Left lung (tissue), 14 donors: ENCODE measurements at places on chromosomes 4 and X.

GRCh38 chr4:1992468-1993168, 16.2 kb downstream of the NELFA start:
- peaks cover 43% of the 10 kb centered on the region for H3K36me3 ChIP-seq
- no peak overlapping the region for H3K27ac ChIP-seq
- no peak overlapping the region for H3K4me3 ChIP-seq

- H3K27me3 ChIP-seq: no peaks in the 10 kb centered on the region
- H3K36me3 ChIP-seq: no peaks in the 10 kb centered on the region
- H3K4me3 ChIP-seq: no peak overlapping the region
Measured at GRCh38 chrX:17913801-17914200, 52.7 kb upstream of the RAI2 start.

DNA sequence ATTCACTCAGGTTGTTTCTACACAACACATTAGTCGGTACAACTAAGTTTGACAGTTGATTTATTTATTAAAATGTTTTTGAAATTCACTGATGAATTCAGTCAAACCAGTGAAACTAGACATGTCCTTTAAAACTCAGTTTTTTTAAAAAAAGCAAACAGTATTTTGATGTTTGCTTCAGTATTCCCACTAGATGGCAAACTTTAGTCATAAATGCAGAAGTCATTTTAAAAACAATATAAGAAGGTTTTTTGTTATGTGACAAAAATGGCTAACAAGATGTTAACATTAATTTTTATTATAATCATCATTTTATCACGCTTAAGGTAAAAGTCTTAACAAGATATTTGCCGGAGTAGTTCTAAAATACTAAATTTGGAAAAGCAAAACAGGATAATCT, 1337.8 kb upstream of the DIAPH2 start:
- no peaks in the 10 kb centered on the region for H3K4me1 ChIP-seq
- H3K4me3 ChIP-seq: no peak overlapping the region
- DNase-seq: no peak
- no peak overlapping the region for H3K27ac ChIP-seq

GRCh38 chr4:159698336-159698735, 595.5 kb downstream of the RAPGEF2 start:
- DNase-seq: no peak
- H3K4me1 ChIP-seq: no peaks in the 10 kb centered on the region
- H3K4me3 ChIP-seq: no peak overlapping the region

DNA sequence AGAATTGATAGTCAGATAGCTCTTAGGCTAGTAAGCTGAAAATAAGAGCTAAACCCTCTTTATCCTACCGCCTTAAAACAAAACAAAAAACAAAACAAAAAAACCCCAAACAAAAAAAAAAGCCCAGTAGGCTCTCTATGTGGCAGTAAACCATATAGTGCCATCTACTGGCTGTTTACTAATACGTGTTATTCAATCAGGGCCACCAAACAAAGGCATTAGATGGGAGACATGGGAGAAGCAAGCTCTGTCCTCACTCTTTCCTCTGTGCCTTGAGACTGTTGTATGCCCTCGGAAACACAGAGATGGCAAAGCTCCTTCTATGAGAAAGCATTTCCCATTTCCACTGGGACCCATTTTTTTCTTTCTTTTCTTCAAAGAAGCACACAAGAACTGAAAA, 148.8 kb upstream of the MID1 start:
- no peak overlapping the region for H3K27ac ChIP-seq
- no peak for DNase-seq
- no peak overlapping the region for H3K4me3 ChIP-seq
- H3K27me3 ChIP-seq: no peaks in the 10 kb centered on the region

DNA sequence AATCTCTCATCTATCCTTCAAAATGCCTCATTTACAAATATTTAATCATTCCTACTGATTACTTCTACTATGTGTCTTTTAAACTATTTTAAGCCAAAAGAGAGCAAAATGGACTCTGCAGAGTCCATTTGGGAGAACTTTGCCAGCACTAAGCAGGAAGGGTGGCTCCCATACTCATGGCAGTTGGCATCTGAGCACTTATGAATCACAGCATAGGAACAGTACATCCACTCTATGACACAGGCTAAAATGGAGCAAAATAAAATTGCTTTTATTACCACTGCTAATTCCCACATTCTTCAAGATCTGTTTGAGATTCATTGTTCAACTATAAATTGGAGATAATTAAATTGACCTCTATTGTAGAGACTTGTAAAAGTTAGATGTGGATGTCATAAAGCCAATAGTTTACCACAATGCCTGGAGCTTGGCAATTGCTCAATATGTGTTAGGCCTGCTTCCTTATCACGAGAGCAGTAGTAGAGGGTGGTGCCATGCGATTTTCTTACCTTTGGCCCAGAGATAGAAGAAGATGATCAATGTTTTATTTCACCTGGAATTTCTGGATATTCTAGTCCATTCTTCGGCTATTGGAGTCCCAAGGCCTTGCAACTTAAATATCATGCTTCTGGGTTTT, 19.1 kb downstream of the HPGD start:
- no peaks in the 10 kb centered on the region for H3K36me3 ChIP-seq
- no peak for DNase-seq
- no peaks in the 10 kb centered on the region for H3K27me3 ChIP-seq
- H3K4me1 ChIP-seq: no peaks in the 10 kb centered on the region

- no peaks in the 10 kb centered on the region for H3K4me1 ChIP-seq
- H3K4me3 ChIP-seq: no peak overlapping the region
- H3K27me3 ChIP-seq: no peaks in the 10 kb centered on the region
- H3K27ac ChIP-seq: no peak overlapping the region
- DNase-seq: no peak
- no peaks in the 10 kb centered on the region for H3K36me3 ChIP-seq
Measured at GRCh38 chrX:38939067-38939466, 137.8 kb downstream of the MID1IP1 start.

DNA sequence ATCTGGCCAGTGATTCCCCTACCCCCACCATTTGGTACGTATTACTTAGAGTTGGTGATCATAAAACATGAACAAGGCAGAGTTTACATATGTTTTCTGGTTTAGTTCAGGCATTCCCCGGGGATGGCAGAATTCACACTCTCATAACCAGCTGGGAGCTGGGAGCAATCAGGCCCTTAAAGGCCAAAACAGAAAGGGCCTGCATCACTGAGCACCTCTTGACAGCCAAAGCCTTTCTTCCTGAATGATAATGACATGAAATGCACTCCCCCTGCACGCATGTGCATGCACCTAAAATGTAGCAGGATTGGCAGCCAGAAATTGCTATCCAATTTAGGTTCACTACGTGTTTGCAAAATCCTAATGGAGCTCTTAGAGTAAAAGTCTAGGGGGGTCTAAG, 235.4 kb downstream of the GPC3 start:
- DNase-seq: no peak
- no peaks in the 10 kb centered on the region for H3K27me3 ChIP-seq
- H3K4me3 ChIP-seq: no peak overlapping the region
- no peaks in the 10 kb centered on the region for H3K36me3 ChIP-seq
- no peaks in the 10 kb centered on the region for H3K4me1 ChIP-seq

- no peaks in the 10 kb centered on the region for H3K4me1 ChIP-seq
- no peak for DNase-seq
- H3K27ac ChIP-seq: no peak overlapping the region
- H3K27me3 ChIP-seq: no peaks in the 10 kb centered on the region
- H3K4me3 ChIP-seq: no peak overlapping the region
Measured at GRCh38 chr4:2071912-2072867, 13.1 kb downstream of the NAT8L start.

GRCh38 chr4:139501117-139501516, 47.2 kb downstream of the RAB33B start:
- no peak overlapping the region for H3K27ac ChIP-seq
- H3K4me3 ChIP-seq: no peak overlapping the region
- DNase-seq: no peak
- H3K4me1 ChIP-seq: no peaks in the 10 kb centered on the region

- no peaks in the 10 kb centered on the region for H3K4me1 ChIP-seq
- no peaks in the 10 kb centered on the region for H3K27me3 ChIP-seq
- H3K36me3 ChIP-seq: no peaks in the 10 kb centered on the region
- no peak overlapping the region for H3K27ac ChIP-seq
Measured at GRCh38 chr4:59175617-59176016, 2024.5 kb upstream of the ADGRL3 start.

DNA sequence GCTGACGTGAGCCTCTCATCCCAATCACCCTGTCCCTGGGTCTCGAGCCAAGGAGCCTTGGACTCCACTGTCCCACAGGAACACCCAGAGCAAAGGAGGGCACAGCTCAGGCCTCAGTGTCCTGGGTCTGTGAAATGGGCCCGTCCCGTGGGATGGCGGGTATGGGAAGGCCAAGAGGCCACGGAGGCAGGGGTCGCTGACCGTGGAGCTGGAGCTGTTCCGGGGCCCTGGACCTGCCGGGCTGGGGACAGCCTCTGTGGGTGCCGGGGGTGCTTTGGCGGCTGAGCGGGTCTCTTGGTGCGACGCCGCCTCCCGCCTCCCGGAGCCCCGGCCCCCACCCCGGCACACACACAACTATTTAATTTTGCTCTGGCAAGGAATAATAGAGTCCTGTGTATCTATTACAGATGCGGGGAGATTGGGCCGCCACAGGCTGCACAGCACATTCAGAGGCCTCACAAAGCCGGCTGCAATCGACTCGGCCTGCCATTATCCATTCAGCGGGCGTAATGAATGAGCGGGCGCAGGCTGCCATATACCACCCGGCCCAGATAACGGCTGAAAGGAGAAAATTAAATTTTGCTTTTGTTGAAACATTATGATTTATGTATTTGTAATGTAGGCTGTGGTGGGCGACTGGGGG, 83.9 kb upstream of the NKX1-1 start:
- no peak for DNase-seq
- H3K4me3 ChIP-seq: no peak overlapping the region
- H3K27me3 ChIP-seq: peaks cover 76% of the 10 kb centered on the region
- no peak overlapping the region for H3K27ac ChIP-seq

GRCh38 chrX:10526451-10526850, 93.9 kb downstream of the MID1 start:
- no peaks in the 10 kb centered on the region for H3K4me1 ChIP-seq
- H3K27me3 ChIP-seq: no peaks in the 10 kb centered on the region
- H3K27ac ChIP-seq: no peak overlapping the region
- DNase-seq: no peak
- no peaks in the 10 kb centered on the region for H3K36me3 ChIP-seq

GRCh38 chr4:84481077-84481859, 17.8 kb downstream of the NKX6-1 start:
- H3K36me3 ChIP-seq: no peaks in the 10 kb centered on the region
- H3K27ac ChIP-seq: no peak overlapping the region
- H3K4me3 ChIP-seq: no peak overlapping the region

DNA sequence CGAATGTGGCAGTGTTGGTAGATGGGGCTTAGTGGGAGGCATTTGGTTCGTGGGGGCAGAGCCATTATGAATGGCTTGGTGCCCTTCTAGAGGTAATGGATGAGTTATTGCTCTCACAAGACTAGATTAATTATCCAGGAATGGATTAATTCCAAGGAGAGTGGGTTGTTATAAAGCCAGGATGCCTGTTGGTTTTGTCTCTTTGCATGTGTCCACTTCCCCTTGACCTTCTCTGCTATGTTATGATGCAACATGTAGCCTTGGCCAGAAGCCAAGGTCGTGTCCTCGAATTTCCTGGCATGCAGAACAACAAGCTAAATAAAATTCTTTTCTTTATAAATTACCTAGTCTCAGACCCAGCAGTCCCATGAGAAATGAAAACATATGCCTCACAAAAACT, 111.2 kb upstream of the PLS3 start:
- DNase-seq: no peak
- H3K4me1 ChIP-seq: no peaks in the 10 kb centered on the region
- no peaks in the 10 kb centered on the region for H3K36me3 ChIP-seq

DNA sequence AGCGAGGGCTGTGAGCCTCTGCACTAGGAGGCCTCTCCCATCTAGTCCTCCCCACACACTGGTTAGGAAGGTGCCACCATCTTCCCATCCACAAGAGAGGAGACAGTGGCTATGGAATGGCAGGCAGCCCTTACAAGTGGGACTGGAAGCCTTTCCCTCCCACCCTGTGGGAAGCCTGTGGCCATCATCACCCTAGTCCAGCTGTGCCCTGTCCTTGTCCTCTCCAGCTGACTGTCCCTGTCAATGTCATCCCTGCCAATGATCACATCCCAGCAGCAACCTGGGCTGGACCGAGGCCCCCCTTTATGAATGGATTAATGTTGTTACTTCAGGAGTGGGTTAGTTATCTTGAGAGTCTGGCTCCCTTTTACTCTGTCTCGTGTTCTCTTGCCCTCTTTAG, 52.8 kb downstream of the NYX start:
- H3K27ac ChIP-seq: no peak overlapping the region
- H3K27me3 ChIP-seq: no peaks in the 10 kb centered on the region
- no peaks in the 10 kb centered on the region for H3K4me1 ChIP-seq
- H3K36me3 ChIP-seq: no peaks in the 10 kb centered on the region

- no peak overlapping the region for H3K27ac ChIP-seq
- no peaks in the 10 kb centered on the region for H3K4me1 ChIP-seq
- no peak overlapping the region for H3K4me3 ChIP-seq
- H3K36me3 ChIP-seq: no peaks in the 10 kb centered on the region
Measured at GRCh38 chr4:24497221-24497620, 87.1 kb downstream of the DHX15 start.

GRCh38 chr4:52260514-52261210, 209.6 kb downstream of the SPATA18 start:
- H3K27me3 ChIP-seq: no peaks in the 10 kb centered on the region
- no peaks in the 10 kb centered on the region for H3K4me1 ChIP-seq
- DNase-seq: peak; percentile 44

DNA sequence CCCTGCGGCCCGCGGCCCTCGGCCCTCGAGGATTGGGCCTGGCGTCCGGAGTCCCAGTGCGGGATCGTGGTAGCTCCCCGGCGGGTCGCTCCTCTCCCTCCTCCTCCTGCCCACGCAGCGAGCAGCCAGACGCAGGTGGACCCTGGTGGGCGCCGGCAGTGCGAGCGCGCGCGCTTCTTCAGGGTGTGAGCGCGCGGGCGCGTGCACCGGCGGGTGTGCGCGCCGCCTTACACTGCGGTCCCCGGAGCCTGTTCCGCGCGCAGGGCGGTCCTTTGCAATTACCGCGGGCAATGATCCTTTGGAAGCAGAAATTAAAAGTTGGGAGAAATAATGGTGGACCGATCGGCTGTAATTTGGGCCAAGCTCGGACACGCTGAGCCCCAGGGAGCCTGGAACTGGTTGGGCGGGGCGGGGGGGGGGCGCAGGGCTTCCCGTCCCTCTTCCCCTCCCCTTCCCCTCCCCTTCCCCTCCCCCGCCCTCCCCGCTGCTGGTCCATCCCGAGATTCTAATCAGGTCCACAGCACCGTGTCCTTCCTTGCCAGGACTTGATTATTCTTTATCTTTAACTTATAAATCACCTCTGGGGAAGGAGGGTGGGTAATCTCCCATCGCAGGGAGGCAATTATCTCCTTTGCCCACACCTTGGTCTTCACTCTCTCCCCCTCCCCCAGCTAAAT, 1.6 kb upstream of the NKX1-1 start:
- DNase-seq: no peak
- no peak overlapping the region for H3K27ac ChIP-seq
- no peaks in the 10 kb centered on the region for H3K36me3 ChIP-seq
